Stimulated activated CD4-positive, alpha-beta T cell treated with anti-CD3 and anti-CD28 coated beads, Interleukin-12 subunit alpha, Interleukin-12 subunit beta, amount 100 ng/mL, for 48 hours (primary cell): ENCODE measurements at places on chromosomes 16 and 17.

DNA sequence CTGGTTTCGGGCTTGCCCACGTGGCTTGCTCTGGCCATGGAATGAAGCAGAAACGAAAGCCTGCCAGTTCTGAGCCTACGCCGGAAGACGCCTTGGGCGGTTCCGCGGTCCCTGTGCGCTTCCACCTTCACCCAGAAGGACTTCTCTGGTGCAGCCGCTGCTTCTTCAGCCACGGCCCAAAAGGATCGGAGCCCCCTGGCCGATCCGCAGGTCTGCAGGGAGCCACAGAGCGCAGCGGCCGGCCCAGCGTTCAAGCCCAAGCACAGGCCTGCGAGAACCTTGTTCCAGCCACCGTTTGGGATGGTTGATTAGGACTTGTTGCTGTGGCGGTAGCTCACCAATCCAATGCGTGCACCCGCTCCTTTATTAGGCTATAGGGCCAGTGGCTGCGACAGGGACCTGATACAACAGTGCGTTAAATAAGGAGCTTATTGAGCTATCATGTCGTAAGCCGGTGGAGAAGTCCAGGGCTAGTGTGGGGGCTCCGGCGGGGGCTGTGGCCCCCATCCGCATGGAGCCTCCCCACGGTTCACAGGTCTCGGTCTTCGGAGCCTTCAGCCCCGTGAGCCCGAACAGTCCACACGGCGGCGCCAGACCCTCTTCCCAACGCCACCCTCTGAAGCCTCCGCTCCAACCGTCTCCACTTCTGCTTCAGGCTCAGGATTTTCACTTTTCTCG lies 10.2 kb upstream of the MPP2 start:
- DNase-seq: peak; percentile 29

GRCh38 chr17:8857919-8858318 lies 9.6 kb downstream of the PIK3R6 start:
- DNase-seq: peak; percentile 36

GRCh38 chr16:72508191-72508590 lies 336.2 kb upstream of the PMFBP1 start:
- no peak for DNase-seq

GRCh38 chr16:50195276-50195675 lies 42.2 kb downstream of the TENT4B start:
- no peak for DNase-seq

GRCh38 chr17:49624896-49625295 lies 49.2 kb downstream of the NXPH3 start:
- no peak for DNase-seq
